ENCODE measurements at places on chromosomes 5 and 9.
A peak's percentile ranks its signal among the peaks of the same experiment; 100 is the strongest.

DNA sequence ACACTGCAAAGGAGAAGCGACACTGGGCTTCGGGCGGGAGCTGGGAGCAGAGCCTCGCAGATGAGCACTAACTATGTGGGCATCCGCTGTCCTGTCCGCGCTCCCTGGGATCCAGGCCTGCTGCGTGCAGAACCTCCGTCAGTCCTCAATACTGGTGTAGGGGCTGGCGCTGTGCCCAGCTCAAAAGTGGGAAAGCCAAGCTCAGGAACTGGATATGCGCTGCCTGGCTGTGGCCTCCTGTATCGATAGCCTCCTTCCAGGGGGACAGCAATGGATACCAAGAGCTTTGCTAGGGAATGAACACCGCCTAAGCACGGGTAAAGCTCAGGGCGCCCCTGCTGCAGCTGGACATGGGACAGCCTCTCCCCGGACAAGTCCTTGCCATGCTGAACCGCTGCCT lies 270.4 kb downstream of the NSG2 start:
- no peak for DNase-seq

DNA sequence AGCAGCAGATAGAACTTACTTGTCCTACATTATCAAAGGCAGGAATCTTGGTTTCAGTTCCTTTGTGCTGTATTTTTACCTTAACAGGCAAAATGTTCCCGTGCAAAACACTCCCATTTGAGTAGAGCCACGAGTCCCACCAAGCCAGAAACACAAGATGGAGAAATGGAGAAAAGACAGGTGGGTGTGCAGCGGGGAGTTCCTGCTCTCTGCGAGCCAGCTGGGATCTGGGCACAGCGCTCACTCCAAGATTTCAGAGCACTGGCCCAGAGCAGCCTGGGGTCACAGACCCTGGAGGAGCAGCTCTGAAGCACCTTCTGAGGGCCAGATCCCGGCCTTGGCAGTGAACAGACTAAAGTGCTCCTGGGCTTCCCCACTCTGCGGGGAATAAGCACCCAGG lies 2.9 kb downstream of the UCK1 start:
- no peak for DNase-seq

DNA sequence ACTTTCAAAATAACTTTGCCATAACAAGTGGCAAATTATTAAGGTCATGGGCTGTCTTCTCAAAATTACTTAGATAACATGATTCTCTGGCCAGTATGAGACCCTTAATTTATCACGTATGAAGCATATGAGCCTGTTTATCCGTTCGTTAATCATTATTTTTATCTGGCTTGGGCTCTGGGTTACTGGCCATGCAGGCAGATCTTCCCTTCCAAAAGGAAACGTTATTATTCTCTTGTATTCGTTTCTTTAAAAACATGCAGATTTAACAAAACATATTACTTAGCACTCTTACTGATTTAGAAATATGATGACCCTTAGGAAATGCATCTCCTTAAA lies 148.6 kb downstream of the DOCK8 start:
- DNase-seq, result no peak

GRCh38 chr9:137740312-137740711 lies 121.5 kb downstream of the EHMT1 start:
- no peak for DNase-seq

GRCh38 chr5:2894316-2894715 lies 142.8 kb upstream of the IRX2 start:
- DNase-seq, result no peak

- peak; percentile 62 for DNase-seq
Measured at GRCh38 chr9:73183917-73184861, 32.5 kb downstream of the ANXA1 start.

DNA sequence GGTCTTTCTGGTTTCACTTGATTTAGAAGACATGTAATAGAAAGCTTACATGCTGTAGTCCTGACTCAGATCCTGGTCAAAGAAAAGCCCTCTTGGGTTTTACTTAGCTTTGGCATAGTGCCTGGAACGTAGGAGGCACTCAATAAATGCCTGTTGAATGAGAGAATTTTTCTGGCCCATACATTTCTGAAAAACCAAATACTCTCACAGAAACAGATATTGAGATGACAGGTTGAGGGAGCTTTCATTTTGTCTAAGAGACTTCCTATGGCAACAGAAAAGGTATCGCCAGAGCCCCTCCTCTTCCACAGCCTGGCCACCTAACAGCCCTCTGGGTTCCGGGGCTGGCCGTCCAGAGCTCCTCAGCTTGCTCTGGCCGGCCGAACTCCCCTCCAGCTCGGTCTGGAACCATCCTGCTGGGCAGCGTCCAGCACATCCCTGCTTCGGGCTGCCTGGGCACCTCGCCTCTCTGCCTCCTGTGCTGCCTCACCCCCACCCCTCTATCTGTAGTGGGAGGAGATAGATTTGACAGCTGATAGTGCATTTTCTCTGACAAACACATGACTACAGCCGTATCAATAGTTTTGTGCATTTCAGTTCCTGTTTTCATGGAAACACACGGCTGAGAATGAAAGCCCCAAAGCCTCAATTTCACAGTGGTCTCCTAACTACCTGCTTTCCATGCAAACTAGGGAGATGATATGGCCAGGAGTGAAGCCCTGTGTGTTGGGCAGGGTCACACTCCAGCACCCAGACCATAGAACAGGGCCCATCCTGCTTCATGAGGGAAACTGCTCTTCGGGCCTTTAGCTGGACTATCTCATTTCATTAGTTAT lies 1.1 kb downstream of the IL4 start:
- DNase-seq, result no peak

DNA sequence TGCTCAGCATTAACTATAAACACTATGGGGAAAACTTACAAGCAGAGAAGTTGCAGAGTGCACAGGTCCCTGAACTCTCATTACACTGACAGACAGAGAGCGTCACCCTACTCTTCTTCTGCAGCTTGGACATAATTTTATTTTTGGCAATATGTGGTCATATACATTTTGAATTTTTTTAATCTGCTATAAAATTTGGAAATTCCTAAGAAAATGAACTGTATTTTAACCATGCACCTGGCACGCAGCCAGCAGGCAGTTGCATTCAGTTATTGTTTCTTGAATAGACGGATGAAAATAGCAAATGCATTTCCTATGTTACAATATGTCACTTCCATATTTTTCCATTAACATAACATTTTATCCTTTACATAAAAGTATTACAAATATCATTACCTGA lies 100.2 kb downstream of the SLC25A46 start:
- DNase-seq, result no peak

- no peak for DNase-seq
Measured at GRCh38 chr5:53571403-53571802, 11.0 kb downstream of the NDUFS4 start.
